ENCODE measurements at places on chromosomes 16 and 17.

DNA sequence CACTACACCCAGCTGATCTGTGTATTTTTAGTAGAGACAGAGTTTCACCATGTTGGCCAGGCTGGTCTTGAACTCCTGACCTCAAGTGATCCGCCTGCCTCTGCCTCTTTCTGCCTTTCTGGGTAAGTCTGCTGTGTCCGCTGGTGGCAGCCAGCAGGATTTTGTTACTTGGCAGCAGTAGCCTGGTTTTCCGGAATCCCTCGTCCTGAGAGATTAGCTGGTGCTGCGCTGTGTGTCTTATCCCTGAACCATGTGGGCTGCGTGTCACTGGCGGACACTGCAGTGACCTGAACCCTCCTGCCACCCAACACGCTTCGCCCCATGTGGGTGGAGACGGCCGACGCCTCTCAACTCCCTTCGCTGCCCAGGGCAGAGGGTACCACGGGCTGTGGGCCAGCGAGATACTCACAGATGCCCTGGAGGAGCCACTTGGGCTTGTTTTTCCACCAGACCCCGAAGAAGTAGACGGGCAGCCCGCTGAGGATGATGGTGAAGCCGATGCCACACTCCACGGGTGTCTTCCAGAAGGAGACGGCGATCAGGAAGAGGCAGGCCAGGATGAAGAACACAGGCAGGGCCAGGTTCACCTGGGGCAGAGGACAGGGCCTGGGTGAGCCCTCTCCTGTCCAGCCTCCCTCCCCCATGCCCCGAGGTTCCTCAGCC, 35.2 kb downstream of the SLC7A5 start:
- no peak for DNase-seq

GRCh38 chr17:71071837-71072236, 902.5 kb downstream of the KCNJ2 start:
- DNase-seq: no peak

DNA sequence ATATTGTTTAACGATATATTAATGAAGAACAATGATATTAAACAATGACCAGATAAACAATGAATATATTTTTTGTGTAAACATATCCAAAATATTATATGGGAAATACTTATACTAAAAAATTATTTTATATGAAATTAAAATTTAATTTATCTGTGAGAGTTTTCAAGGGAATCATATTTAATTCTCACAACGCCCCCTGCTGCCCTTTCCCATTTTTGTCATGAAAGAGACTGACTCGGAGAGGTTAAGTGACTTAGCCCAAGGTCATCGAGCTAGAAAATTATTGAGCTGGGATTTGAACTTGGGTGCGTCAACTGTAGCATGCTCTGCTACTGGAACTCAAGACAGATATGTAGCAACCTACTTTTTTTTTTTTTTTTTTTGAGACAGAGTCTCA, 7.2 kb upstream of the MYCBPAP start:
- DNase-seq: peak; percentile 43

DNA sequence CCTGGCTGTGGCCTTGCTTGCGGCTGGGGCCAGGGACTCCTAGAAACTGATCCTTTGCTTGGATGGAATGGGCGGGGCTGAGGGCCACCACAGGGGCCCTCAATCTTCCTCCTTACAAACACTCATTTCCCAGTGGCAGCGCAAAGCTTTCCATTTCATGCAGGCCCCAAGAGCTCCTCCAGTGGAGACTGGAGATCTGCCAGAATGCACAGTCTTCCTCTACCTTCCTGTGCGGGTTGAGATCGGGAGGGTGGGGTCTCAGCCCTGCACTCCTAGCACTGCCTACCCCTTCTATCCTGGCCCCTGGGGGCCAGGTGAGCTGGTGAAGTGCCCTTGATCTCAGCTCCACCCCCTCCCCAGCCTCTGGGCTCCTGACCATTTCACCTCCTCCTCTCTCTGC, 1.7 kb downstream of the NRN1L start:
- DNase-seq: no peak

- no peak for DNase-seq
Observed at GRCh38 chr16:50160495-50161164, 7.5 kb downstream of the TENT4B start.

DNA sequence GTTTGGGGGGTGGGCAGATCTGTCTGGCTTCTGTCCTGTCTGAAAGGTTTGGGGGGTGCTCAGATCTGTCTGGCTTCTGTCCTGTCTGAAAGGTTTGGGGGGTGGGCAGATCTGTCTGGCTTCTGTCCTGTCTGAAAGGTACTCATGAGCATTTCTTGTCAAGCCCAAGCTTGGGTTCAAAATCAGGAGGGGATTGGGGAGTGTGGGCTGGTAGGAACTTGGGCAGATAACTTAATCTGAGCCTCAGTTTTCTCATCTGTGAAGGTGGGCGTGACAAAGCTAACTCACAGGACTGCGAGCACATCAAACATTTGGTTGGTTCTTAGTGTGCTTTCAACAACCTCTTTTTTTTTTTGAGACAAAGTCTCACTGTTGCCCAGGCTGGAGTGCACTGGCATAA, 35.2 kb downstream of the HAPSTR1 start:
- no peak for DNase-seq

GRCh38 chr17:2871205-2871604, 75.0 kb downstream of the RAP1GAP2 start:
- DNase-seq: no peak

Data from NCI-H1694 (cell line).